Smooth muscle cell of bladder (primary cell): ENCODE measurements at places on chromosomes 12 and 14. TPM values are rescaled to one million over a fixed set of nuclear protein-coding genes. Genes with fewer than 3 reads are reported as not detected.

IL22 gene
- total RNA-seq = not detected in 2 replicates

PTPRO gene
- 0.85 and 1.3 TPM in 2 replicates for total RNA-seq

EFS gene
- total RNA-seq = 1.5 and 3.1 TPM in 2 replicates

EIF2S3B gene
- 0.92 and 16.2 TPM in 2 replicates for total RNA-seq

HOXC11 gene
- total RNA-seq = under 0.01 and 0.14 TPM in 2 replicates

ZBTB39 gene
- 2.8 and 3.6 TPM in 2 replicates for total RNA-seq

MIP gene
- total RNA-seq = not detected in 2 replicates

SLC35F4 gene
- 0.28 TPM in 1 of 2 replicates, not detected in the other for total RNA-seq

AHNAK2 gene
- 59.3 and 96.1 TPM in 2 replicates for total RNA-seq

KRT6C gene
- not detected in 2 replicates for total RNA-seq
